ENCODE measurements at places on chromosomes 2 and 18.

DNA sequence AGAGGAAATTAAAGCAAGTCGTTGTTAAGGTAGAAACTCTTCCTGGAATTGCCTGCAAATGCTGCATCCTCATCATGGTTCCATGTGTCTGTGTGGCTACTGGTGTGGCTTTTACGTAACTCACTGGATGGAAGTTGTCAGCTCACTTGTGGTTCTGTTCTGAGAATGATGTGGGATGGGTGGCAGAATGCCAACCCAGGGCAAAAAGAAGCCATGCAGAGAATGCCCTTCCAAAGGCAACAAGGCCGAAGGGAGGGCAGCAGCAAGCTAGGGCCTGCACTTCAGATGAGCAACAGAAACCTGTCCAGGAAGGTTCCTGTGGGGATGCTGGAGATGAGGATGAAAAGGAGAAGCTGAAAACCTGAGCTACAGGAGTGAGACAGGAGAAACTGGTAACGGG, 10.4 kb upstream of the NAPG start:
- no peak for DNase-seq

DNA sequence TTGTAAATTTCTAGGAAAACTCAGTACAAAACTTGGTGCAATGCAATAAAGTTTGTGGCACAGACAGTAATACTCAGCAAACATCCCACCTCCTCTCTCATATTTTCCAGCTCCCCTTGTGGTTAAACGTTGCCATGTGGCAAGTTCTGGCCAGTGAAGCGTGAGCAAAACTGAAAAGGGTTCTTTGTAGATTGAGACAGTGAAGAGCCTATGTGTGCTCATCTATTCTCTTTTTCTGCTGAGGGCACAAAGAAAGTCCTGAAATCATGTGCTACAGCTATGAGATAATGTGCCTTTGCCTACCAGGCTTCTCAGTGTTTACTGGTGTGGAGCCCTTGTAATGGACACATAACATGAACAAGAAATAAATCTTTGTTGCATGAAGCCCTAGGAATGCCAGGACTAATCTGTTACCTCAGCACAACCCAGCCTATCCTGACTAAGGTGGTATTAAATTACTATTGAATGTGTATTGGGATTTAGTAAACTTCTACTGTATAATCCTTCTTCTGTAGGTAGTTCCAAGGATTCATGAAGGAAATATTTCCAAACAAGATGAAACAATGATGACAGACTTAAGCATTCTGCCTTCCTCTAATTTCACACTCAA, 13.0 kb upstream of the TYMS start:
- DNase-seq, result no peak

DNA sequence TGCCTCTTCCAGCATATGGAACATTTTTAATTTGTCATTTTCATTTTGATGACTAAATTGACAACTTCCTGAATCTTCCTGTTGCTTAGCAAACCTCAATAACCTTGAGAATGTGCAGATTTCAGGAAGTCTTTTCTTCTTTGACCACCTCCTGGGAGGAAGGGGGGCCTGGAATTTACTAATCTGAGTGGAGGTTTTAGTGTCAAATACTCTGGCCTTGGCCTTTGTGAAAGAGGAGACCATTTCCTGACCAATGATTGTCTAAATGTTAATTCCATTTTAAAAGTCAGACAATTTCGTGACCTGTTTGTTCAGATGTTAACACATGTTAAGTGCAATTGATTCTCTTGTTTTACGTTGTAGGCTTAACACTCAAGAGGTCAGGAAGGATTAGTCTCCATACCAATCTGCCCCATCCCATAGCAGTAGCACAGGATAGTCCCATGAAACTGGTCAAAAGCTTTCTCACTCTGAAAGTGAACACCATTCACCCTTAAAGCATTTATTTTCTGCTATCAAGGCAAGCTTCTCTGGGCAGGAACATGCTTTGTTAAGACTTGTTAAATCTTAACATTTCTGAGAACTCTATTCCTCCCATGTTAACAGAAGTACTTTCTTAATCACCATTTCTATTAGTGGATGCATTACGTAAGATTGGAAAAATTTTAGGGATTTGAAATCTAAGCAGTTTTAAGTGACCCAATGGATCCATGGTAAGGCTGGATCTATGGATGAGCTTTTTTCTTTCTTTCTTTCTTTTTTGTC, 219.6 kb downstream of the RND3 start:
- no peak for DNase-seq

- DNase-seq, result no peak
These were observed 134.8 kb upstream of the DOCK10 start for GRCh38 chr2:225177098-225177497.

GRCh38 chr18:58051765-58052460, 7.9 kb downstream of the NEDD4L start:
- DNase-seq, result no peak

- no peak for DNase-seq
These were observed 455.4 kb downstream of the NUP35 start for GRCh38 chr2:183579686-183580085.

GRCh38 chr2:1730015-1730927, 14.0 kb downstream of the PXDN start:
- no peak for DNase-seq

- DNase-seq, result no peak
These were observed 160.3 kb downstream of the VAPA start for GRCh38 chr18:10074110-10074509.

GRCh38 chr2:213229814-213230213, 54.5 kb upstream of the SPAG16 start:
- DNase-seq, result no peak

GRCh38 chr2:226334981-226335720, 464.5 kb downstream of the IRS1 start:
- no peak for DNase-seq

DNA sequence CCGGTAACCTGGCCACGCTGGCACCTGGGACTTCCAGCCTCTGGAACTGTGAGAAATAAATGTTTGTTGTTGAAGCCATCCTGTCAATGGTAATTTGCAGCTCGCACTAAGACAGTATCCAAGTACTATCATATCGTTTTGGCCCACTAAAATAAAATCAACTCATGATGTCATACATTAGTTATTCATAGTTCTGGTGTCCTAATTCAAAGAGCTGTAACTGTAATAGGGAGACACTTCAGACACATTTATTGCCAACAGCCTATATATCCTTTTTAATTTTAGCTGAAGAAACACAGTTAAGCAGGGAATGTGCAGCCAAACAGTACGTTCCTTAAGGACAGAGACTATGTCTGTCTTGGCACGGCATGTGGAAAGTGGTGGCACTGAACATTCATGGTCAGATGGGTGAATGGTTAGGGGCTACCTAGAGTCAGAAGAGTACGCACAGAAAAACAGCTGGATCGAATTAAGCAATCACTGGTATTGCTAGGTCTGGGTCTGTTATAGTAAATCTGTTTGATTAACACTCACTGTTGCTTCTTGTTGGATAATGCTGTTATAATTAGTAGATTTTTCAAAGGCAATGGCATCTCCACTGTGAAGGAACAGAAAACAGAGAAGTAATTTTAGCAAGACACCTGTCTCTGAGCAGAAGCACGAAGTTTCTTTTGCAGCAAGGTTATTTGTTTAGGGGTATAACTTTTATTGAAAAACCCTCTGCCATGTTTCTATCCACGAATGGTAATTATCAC, 41.3 kb upstream of the CREG2 start:
- DNase-seq, result no peak

- no peak for DNase-seq
These were observed 140.4 kb downstream of the KCTD1 start for GRCh38 chr18:26407736-26408601.

- DNase-seq, result no peak
These were observed 98.7 kb upstream of the MGAT5 start for GRCh38 chr2:134155134-134155533.
